ENCODE measurements at places on chromosomes 16 and 17.

DNA sequence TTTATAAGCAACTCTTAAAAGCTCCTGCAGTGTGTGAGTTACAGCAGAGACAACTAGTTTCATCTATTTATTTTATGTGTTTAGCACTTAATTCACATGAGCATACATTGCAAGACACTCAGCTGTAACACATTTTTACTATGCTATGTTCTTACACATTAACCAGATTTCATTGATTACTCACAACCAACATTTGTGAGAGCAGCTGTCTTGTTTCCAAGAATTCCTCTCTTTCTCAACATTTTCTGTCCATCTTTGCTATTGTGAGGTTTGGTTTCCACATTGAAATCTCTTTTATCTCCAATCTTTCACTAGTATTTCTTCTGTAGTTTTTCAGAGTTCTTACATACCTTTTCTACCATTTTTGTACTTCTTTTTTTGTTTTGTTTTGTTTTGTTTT lies 51.2 kb downstream of the COPRS start:
- DNase-seq: no peak

GRCh38 chr16:22397931-22398330 lies 23.5 kb upstream of the CDR2 start:
- no peak for DNase-seq

- no peak for DNase-seq
Measured at GRCh38 chr17:50604513-50604912, 30.2 kb upstream of the ABCC3 start.

GRCh38 chr17:31697838-31698237 lies 161.2 kb downstream of the COPRS start:
- DNase-seq: peak; percentile 27

GRCh38 chr17:83031321-83031945 lies 48.0 kb upstream of the METRNL start:
- DNase-seq: no peak

DNA sequence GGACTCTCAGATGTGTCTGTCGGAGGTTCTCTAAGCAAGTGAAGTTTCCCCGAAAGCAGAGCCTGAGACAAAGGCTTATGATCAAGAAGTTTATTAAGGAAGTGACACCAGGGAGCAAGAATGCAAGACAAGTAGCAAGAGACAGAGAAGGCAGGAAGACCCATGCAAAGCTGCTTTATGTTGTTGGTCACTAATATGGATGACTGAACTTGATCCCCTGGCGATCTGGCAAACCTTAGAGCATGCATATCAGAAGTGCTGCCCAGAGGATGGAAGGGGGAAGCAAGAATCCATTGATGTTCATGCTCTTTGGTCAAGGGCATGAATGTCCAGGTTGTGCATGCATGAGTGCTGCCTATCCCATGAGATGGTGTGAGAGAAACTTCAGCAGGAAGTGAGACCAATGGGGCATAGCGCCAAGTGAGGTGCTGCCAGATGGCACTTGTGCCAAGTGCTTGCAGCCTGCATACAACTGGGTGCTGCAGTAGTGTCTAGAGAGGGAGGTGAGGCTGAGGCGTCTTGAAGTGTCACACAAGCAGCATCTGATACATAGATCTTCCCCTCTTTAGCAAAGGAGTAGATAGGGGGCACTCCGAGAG lies 176.5 kb downstream of the SALL1 start:
- DNase-seq: no peak

GRCh38 chr17:70767102-70767701 lies 597.9 kb downstream of the KCNJ2 start:
- DNase-seq: peak; percentile 78

- peak; percentile 67 for DNase-seq
Measured at GRCh38 chr16:4529085-4530060, 9.2 kb downstream of the CDIP1 start.

- DNase-seq: peak; percentile 27
Measured at GRCh38 chr17:75845058-75845711, 981 bp upstream of the UNC13D start.

- DNase-seq: no peak
Measured at GRCh38 chr16:79928142-79928873, 327.8 kb upstream of the MAF start.

DNA sequence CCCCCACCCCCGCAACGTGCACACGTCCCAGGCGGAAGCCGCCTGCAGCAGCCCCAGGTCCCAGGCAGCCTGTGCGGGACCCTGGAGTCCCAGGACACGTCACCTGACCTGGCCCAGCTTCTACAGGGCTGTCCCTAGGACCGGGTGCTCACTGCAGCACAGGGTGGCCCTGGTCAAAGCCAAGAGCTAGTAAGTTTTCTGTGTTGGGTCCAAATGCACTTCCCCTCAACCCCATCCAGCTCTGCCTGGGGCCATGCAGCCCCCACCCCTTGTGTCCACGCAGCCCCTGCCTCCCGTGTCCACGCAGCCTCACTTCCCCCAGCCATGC lies 22.1 kb upstream of the PVALEF start:
- DNase-seq: no peak

DNA sequence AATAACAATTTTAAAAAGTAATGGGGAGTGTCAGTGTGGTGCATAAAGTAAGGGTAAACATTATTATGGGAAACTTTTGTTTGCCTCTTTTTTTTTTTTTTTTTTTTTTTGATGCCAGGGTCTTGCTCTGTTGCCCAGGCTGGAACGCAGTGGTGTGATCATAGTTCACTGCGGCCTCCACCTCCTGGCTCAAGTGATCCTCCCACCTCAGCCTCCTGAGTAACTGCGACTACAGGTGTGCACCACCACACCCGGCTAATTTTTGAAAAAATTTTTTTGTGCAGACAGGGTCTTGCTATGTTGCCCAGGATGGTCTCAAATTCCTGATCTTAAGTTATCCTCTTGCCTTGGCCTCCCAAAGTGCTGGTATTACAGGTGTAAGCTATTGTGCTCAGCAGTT lies 10.7 kb downstream of the TAOK1 start:
- no peak for DNase-seq

GRCh38 chr17:310111-311010 lies 42.2 kb downstream of the RPH3AL start:
- no peak for DNase-seq

DNA sequence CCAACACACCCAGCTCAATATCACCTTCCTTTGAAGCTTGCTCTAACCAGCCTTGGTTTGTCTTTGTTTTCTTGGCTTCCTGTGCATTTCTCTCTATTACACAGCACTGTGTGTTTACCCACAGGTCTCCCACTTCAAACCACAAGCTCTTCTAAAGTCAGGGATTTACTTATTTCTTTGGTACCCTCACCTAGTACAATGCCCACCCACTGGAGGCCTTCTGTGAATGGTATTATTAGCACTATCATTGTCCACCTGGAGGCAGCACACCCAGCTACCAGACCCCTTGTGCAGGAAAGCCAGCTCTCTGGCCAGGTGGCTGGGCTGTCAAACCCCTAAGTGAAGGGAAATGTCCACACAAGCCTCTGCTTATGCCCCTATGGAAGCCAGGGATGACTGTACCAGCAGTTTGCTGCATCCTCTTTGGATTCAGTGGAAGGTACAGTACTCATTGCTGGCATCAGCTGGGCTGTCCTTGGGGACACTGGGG lies 9.4 kb upstream of the TOP2A start:
- no peak for DNase-seq

GRCh38 chr17:57898487-57899311 lies 48.9 kb upstream of the MRPS23 start:
- no peak for DNase-seq

- DNase-seq: peak; percentile 44
Measured at GRCh38 chr16:495127-495748, 32.3 kb upstream of the CAPN15 start.

DNA sequence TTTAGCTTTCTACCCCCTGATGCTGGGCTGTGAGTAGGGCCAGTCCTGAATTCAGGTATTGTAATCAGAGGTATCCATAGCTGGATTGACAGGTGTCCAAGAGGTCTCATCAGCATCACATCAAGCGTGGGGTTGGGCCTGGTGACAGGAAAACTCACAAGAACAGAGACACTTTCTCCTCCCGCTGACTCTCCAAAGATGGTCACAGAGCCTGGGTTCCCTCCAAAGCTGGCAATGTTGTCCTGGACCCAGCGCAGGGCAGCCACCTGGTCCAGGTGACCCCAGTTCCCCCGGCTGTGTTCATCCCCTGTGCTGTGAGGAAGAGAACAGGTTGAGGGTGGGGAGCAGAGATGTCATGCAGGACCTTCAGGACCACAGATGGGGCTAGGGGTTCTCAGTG lies 11.7 kb downstream of the CES1 start:
- DNase-seq: no peak

DNA sequence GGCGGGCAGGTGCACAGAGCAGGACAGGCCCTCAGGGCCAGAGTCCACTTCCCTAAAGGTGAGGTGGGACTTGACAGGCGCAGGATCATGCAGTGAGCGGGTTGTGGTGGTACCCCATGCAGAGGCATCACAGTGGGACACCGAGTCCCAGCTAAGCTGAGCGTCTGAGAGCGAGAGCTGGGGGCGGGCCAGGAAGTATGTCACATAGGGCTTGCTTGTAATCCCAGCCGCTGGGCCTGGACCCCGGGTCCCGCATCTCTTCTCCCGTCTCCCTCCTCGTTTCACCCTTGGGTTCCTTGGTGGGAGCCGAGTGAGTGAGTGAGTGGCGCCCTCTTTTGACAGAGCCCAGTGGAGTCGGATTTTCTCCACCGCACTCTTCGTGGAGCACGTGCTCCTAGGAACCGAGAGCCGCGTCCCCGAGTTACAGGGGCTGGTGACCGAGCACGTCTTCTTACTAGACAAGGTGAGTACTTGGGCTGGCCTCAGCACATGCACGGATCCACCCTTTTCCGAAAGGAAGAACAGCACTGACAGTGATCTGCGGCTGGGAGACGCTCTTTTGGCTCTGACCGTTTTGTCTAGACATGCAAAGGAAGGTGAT lies 50.8 kb upstream of the ENDOV start:
- no peak for DNase-seq

GRCh38 chr16:88646345-88647034 lies 4.4 kb downstream of the CYBA start:
- no peak for DNase-seq

DNA sequence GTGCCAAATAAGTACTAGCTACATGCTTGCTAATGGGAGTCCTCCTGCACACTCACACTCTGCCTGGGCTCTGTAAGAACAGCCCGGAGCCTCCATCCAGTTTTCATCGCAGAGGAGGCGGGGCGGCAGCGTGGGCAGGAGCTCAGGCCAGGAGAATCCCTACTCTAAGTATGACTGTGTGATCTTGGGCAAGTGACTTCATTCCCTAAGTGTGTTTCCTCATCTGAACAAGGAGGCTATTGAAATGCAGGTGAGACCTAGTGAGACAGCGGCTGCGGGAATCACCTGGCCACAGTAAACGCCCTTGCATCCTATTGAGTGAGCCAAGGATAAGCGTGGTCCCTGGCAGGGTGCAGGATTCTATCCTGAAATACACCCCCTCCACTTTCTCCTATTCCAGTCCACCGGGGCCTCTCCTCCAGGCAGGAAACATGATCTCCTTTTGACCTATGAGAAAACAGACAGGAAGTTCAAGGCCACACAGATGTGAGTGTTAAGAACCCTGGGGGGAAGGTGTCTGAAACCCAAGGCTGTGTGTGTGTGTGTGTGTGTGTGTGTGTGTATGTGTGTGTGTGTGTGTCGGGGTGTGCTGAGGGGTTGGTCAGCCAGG lies 5.2 kb upstream of the RAI1 start:
- DNase-seq: peak; percentile 45

GRCh38 chr16:74723256-74723655 lies 22.6 kb upstream of the MLKL start:
- DNase-seq: no peak

GRCh38 chr16:10386517-10387100 lies 748 bp downstream of the ATF7IP2 start:
- DNase-seq: no peak

DNA sequence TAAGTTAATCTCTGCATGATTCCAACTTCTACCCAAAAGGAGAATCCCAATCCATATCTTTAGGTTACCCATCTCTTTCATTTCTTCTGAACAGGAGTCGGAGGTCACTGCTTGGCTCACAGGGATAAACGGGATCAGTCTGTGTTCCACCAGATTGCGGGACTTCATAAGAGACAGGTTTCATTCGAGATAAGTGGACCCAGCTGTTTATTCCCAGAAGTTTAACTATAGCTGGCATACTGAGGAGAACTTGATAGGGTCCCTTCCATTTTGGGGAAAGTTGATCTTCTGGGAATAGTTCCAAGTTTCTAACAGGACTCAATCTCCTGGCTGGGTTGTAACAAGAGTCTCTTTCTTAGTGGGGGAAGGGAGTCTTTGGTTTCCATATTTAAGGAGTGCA lies 45.4 kb upstream of the ARL4D start:
- DNase-seq: no peak

DNA sequence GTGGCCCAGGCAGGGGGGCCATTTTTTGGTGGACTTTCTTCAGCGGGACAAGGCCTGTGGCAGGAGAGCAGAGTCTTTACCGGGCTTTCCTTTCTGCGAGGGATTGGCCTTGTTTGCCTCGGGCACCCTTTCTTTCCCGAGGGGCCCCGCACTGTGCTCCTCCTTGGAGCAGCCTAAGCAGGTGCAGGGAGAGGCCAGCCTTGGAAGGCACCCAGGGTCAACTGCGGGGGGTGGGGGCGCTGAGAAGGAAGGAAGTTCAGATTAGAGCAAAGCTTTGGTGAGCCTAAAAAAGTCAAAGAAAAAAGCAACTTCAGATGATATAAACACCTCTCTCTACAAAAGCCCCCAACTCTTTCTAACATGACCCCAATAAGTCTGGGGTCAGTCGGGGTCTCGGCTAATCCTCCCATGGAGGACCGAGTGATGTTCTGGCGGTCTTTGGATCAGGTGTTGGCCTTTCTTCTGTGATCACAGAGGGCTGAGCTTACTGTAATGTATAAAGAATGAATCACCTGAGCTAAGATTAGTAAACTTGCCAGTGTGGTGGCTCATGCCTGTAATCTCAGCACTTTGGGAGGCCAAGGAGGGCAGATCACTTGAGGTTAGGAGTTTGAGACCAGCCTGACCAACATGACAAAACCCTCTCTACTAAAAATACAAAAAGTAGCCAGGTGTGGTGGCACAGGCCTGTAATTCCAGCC lies 63.0 kb downstream of the PGS1 start:
- no peak for DNase-seq

- DNase-seq: no peak
Measured at GRCh38 chr16:77585379-77586251, 136.7 kb upstream of the NUDT7 start.

GRCh38 chr16:54059319-54059718 lies 227.3 kb downstream of the IRX3 start:
- DNase-seq: peak; percentile 5

- DNase-seq: no peak
Measured at GRCh38 chr17:17540278-17540906, 44.2 kb upstream of the RASD1 start.

- no peak for DNase-seq
Measured at GRCh38 chr16:4510747-4511426, 27.7 kb downstream of the CDIP1 start.

DNA sequence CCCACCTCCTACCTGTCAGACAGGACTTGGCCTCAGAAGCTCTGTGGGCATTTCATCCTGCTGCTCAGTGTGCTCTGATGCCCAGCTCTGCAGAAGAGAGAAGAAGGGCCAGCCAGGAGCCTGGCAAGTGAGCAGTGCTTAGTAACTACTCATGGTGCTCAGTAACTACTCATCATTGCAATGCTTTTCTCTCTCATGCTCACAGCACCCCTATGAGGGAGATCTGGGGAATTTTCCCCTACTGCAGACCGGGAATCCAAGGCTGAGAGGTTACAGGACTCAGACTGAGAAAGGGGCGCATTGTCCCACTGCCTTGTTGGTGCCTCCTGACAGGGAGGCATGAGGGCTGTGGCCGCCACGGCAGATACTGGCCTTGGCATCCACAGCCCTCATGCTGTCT lies 261.1 kb downstream of the C16orf95 start:
- DNase-seq: no peak
